ENCODE measurements at places on chromosomes 6 and 20.

DNA sequence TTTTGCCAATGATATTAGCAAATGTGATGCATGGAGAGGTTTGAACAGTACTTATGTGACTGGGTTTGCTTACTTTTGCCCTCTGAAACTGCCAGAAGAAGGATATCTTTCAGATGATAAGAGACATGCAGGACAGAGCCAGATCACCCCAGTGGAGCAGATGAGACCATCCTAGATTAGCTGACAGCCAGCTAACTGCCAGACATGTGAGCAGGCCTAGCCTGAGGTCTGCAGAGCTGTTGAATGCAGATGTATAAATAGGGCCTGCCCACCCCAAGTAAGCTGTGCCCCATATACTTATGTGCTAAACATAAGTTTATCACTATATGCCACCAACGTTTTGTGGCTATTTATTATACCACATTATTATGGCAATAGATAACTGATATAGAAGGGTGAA, 5.9 kb downstream of the ZSCAN31 start:
- H3K4me3 ChIP-seq = no peak overlapping the region
- H3K36me3 ChIP-seq = peaks cover 9% of the 10 kb centered on the region
- H3K4me1 ChIP-seq = peaks cover 8% of the 10 kb centered on the region

GRCh38 chr6:137086031-137086430, 41.3 kb upstream of the IL20RA start:
- no peak for DNase-seq
- H3K4me1 ChIP-seq = peaks cover 10% of the 10 kb centered on the region
- no peak overlapping the region for H3K27ac ChIP-seq
- no peak overlapping the region for H3K4me3 ChIP-seq

DNA sequence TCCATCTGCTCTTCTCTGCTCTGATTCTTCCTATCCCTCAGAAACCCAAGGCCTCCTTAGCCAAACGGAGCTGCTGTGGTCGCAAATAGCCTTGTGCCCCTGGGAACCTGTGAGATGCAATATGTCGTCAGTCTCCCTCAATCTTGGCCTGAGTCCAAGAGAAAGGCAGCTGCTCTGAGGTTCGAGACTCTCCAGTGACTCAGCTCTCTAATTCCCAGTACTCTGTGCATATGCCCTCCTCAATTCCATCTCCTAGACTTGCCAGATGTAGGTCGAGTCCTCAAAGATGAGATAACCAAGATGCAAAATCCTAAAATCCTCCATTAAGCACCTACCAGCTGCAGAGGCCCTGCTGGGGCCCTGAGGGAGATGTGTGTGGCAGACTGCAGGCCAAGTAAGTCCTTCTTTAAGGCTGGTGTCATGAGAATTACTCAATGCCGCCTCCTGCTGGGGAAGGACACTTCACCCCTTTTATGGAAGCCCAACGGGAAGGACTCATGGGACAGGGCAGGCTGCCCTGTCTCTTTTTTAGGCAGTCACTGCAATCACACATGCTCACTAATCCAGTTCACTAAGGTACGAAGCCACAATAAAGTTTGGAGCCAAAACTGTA, 28.5 kb downstream of the C6orf15 start:
- H3K4me3 ChIP-seq = no peak overlapping the region
- H3K27ac ChIP-seq = no peak overlapping the region
- H3K4me1 ChIP-seq = peaks cover 4% of the 10 kb centered on the region

DNA sequence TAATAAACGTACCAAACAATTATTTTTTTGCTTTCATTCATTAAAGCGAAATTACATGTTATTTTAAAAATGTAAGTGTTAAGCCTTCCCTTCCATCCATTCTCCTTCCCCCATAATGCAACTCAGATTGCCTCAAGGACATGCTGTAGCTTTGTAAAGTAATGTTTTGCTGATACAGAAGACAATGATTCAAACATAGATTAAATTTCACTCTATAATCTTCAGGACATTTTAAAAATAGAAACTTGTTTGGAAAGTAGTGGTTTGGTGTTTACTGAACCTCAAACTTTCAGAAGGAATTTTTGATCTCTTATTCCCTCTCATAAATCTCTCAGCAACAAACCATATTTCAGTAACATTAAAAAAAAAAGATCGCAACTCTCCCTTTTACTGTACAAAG, 350.9 kb upstream of the HSF2 start:
- H3K4me3 ChIP-seq = no peak overlapping the region
- H3K36me3 ChIP-seq = no peaks in the 10 kb centered on the region
- H3K4me1 ChIP-seq = peaks cover 6% of the 10 kb centered on the region
- H3K27ac ChIP-seq = no peak overlapping the region

GRCh38 chr20:41169162-41169690, 31.9 kb downstream of the PLCG1 start:
- H3K4me1 ChIP-seq = peaks cover 10% of the 10 kb centered on the region
- H3K4me3 ChIP-seq = no peak overlapping the region
- H3K36me3 ChIP-seq = no peaks in the 10 kb centered on the region
- H3K27ac ChIP-seq = no peak overlapping the region
- DNase-seq = no peak

- no peak overlapping the region for H3K27ac ChIP-seq
- no peaks in the 10 kb centered on the region for H3K36me3 ChIP-seq
- H3K27me3 ChIP-seq = no peaks in the 10 kb centered on the region
- peaks cover 13% of the 10 kb centered on the region for H3K4me1 ChIP-seq
- no peak overlapping the region for H3K4me3 ChIP-seq
Measured at GRCh38 chr6:43471399-43471798, 6.0 kb upstream of the TJAP1 start.

DNA sequence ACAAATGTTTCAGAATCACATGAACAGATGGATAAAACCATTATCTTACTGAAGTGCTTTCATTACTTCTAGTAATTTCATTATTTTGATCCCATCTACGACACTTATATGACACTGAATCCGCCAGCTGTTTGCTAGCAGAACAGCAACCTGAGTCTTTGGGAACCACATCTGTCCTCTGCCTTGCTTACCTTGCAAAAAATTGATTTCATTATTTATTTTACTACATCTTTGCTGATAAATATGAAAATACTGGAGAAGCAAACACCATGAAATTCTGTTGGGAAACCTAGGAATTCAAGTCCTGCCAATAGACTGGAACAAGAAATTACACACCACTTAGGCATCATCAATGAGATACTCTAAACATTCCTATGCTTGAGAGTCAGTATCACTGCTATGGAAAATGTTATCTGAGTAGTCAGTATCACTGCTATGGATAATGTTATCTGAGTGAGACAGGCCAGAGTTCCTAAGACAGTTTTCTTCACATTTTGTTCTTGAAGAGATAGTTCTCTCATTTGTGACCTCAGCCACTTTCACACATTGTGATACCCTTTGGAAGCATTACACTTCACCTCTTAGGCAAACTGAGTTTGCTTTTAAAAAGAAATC, 91.9 kb downstream of the PDE10A start:
- no peaks in the 10 kb centered on the region for H3K27me3 ChIP-seq
- H3K4me3 ChIP-seq = no peak overlapping the region
- H3K36me3 ChIP-seq = no peaks in the 10 kb centered on the region
- H3K27ac ChIP-seq = no peak overlapping the region
- peaks cover 16% of the 10 kb centered on the region for H3K4me1 ChIP-seq

DNA sequence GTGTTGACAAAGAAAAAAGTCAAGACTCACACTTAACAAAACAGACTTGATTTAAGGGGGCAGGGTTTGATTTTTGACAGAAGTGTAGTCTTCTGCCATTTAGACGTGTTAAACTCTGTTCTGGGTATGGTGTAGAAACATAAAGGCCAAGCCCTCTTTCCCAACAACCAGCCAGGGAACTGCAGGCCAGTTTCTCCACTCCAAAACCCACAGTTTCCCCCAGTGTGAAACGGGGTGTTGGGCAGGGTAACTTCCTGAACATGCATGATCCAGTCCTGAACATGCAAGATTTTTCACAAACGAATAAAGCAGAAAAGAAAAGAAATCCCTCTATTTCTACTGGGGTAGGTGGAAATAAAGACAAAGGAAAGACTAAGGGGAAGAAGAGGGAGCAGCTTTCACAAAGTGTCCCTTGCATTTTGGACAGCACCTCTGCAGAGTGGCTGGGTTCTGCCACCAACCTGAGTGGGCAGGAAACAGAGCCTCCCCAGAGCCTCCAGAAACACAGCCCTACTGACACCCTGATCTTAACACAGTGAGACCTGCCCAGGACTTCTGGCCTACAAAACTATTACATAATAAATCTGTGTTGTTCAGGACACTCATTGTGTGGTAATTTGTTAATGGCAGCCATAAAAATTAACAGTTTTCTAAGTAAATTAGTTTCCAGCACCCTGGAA, 7.5 kb downstream of the APMAP start:
- H3K4me1 ChIP-seq = no peaks in the 10 kb centered on the region
- no peak for DNase-seq
- no peaks in the 10 kb centered on the region for H3K27me3 ChIP-seq
- H3K36me3 ChIP-seq = peaks cover 5% of the 10 kb centered on the region

DNA sequence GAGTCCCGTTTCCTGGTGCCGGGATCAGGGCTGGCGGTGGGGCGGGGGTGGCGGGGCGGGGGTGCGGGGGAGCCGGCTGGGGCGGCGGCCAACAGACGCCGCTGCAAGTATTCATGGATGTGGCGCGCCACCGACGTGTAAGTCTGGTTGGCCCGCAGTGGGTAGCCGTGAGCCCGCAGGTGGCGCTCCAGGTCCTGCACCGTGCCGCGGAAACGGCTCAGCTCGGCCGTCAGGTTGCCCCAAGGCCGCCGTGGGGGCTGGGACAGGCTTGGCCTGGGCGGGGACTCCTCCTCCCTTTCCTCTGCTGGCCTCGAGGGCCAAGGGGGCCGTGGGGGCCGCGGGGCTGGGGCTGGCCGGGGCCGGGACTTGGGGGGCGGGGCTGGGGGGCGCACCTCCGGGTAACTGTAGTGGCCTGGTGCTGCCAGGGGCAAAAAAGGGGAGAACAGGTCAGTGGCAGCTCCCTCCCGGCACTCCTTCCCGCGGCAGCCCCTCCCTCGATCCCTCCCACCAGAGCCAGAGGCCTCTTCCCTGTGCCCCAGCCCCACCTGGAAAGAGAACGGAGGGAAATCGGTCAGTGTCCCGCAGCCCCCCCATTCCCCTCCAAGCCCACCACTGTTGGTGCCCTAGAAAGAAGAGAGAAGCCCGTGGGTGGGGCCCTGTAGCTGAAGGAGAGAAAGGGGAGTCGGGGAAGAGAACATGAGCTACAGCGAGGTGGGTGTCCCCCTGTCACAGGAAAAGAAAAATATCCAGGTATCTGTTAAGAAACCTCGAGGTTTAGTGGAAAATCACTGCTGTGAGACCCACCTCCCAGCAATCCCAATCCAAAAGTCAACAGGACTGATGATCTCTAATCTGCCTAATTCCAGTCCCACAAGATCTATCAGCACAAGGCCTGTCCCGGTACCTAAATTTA, 21.3 kb downstream of the TNXB start:
- DNase-seq = peak; percentile 94
- no peak overlapping the region for H3K27ac ChIP-seq
- H3K4me3 ChIP-seq = peak overlapping the region; percentile 32
- H3K36me3 ChIP-seq = no peaks in the 10 kb centered on the region
- peaks cover 5% of the 10 kb centered on the region for H3K4me1 ChIP-seq

GRCh38 chr6:132513831-132514545, 1.1 kb upstream of the STX7 start:
- peaks cover 13% of the 10 kb centered on the region for H3K4me1 ChIP-seq
- no peak overlapping the region for H3K27ac ChIP-seq
- peaks cover 13% of the 10 kb centered on the region for H3K27me3 ChIP-seq
- DNase-seq = no peak
- no peaks in the 10 kb centered on the region for H3K36me3 ChIP-seq

GRCh38 chr6:85360794-85361642, 88.9 kb upstream of the NT5E start:
- no peak overlapping the region for H3K27ac ChIP-seq
- H3K4me1 ChIP-seq = no peaks in the 10 kb centered on the region
- DNase-seq = no peak
- no peaks in the 10 kb centered on the region for H3K27me3 ChIP-seq

- H3K4me1 ChIP-seq = no peaks in the 10 kb centered on the region
- H3K27ac ChIP-seq = no peak overlapping the region
- DNase-seq = no peak
- H3K36me3 ChIP-seq = no peaks in the 10 kb centered on the region
- H3K4me3 ChIP-seq = no peak overlapping the region
- no peaks in the 10 kb centered on the region for H3K27me3 ChIP-seq
Measured at GRCh38 chr6:150503586-150504339, 95.9 kb upstream of the PLEKHG1 start.

DNA sequence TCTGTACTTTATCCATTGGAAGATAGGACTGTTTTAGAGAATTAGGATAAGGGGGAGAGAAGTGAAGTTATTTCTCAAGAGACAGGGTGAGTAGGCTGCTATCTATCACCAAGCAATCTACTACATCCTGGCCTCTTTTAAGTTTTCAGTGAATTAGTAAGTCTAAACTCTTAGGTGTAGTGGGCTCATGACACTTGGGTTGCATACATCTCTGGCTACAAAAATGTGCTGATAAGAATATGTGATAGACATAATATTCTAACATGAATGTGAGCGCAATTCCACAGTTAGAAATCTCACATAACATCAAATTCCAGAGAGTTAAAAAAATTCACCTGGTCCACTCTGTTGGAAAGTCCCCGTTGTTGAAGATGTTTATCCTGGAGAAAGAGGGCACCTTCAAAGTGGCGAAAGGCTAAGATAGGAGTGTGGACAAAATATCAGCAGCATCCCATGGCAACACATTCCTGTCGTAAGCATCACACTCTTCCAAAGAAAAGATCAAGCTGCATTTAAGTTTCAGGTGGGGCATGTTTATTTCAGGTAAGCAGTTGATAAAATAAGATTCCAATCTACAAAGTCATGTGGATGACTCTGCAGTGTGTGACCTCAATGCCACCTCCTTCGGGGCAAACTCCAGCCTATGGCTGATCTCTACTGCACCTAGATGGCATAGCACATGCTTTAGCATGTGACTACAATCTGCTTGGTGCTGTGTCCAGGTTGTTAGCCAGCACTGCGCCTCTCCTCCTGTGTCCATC, 111.7 kb upstream of the NEDD9 start:
- no peak overlapping the region for H3K4me3 ChIP-seq
- no peak overlapping the region for H3K27ac ChIP-seq
- no peaks in the 10 kb centered on the region for H3K4me1 ChIP-seq
- no peak for DNase-seq
- no peaks in the 10 kb centered on the region for H3K27me3 ChIP-seq

DNA sequence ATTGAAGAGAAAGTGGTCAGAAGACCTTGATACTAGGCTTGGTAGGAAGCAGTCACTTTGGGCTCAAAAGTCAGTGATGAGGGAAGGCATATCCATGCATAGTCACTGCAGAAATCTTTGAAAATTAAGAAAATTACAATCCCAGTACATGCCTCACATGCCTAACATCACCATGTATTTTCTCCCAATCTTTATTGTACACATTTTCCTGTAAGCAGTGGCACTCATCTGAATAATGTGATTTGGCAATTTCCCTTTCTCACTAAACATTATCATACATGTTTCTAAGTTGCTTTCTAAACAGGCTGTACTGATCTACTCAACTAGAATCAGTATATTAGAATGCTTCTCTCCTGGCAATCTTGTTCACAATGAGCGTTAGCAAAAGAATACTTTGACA, 280.7 kb upstream of the SUPT3H start:
- no peaks in the 10 kb centered on the region for H3K4me1 ChIP-seq
- no peak for DNase-seq
- no peak overlapping the region for H3K27ac ChIP-seq
- peaks cover 32% of the 10 kb centered on the region for H3K27me3 ChIP-seq
